ENCODE measurements at places on chromosomes 3 and 15.

DNA sequence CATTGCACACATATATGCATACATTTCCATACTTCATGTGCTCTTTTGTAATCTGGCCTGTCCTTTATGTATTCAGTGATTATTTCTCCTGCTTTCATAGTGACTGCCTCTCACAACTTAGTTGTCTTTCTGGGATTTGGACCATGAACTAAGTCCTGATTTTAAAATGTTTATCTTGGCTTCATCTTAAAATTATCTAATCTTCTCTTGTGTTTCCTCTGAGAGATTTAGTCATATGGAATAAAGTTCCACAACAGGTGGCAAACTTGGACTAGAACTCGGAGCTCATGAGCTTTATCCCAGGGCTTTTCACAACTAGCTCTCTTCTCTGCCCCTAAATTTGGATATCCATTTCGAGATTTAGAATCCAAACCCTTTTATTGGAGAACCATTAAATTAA is 44.3 kb downstream of the U2SURP start:
- no peak for DNase-seq

DNA sequence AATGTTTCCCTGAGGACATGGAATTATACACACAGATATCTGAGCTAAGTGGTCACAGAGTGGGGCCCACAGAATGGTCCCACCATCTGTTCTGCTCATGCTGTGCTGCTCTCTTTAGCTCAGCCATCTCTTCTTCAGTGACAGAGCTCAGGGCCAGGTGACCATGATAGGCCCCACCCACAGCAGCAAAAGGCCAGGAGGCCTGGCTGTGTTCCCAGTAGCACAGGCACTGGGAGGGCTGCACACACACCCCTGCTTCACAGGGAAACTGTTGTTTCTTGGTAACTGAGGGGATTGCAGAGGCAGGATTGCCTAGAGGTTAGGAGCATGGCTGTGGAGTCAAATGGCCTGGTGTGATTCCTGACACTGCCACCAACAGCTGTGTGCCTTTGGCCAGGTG is 4.8 kb upstream of the FBXW12 start:
- DNase-seq, result no peak

GRCh38 chr3:59660852-59661625 is 611.2 kb upstream of the CFAP20DC start:
- no peak for DNase-seq

DNA sequence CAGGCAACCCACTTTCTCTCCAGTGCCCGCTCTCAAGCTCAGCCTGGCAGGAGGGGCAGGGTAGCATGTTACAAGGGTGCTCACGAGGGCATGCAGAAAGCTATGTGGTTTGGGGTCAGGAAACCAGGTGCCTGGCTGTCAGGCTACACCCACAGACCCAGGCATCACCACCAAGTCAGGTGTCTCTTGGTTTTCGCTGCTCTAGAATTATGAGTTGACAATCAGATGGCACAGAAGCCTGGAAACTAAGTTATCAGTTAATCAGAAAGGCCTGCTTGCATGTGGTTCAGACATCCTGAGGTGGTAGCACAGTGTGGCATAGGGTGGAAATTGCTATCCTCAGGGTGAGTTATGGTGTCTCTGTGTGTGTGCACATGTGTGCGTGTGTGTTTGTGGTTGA is 16.2 kb upstream of the CCR9 start:
- DNase-seq, result no peak

- DNase-seq, result no peak
Measured at GRCh38 chr3:188832961-188833721, 338.6 kb upstream of the TPRG1 start.

- no peak for DNase-seq
Measured at GRCh38 chr3:60707452-60708020, 543.7 kb downstream of the FHIT start.

DNA sequence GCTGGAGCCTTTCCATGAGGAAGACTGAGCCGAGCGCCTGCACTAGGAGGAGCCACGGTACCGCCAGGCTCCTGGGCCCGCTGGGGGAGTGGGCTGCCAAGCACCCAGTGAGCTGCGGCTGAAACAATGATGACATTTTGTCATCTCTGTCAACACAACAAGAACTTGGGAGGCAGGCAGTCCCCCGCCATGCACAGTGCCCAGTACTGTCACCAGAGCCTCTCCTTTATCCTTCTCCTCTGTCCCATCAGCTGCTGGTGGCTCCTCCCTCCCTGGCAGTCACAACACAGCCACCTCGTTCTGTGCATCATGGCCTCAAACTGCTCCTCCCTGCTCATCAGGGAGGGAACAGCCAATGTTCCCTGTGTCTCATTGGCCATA is 34.0 kb upstream of the PCSK6 start:
- no peak for DNase-seq

- DNase-seq, result no peak
Measured at GRCh38 chr3:161859865-161860450, 363.4 kb downstream of the OTOL1 start.

DNA sequence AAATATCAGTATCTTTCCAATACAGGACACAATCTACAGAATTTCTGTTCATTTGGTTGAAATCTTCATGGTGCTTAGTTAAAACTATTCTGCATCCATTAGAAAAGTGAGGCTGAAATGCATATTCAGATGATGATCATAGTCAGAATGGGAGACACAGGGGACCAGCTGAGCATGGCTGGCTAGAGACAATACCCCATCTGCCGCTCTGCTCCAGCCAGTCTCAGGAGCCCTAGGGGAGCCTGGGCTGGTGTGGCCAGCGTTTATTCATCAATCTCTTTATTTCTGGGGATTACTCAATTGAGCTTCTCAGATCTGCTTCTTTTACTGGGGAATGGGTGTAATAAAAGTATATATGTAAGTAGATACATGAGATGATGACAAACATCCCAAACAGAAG is 470.9 kb upstream of the CDIN1 start:
- no peak for DNase-seq

DNA sequence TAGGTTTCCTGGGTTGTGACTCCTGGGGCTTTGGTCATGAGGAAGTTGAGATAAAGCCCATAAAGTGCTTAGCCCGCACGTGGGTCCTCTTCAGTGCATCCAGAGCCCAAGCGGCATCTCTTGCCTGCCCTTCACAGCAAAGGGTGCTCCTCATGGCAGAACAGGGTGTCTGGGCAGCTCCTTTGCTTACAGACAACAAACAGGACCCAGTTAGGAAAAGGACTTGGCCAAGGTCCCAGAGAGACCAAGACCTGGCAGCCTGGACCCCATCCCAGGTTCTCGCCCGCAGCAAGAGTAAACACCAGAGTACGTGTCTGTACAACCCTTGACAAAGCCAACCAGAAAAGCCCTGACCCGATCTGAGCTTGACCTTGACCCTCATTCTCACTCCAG is 27.0 kb downstream of the ALS2CL start:
- DNase-seq, result no peak
